ENCODE measurements at places on chromosomes 7 and 10.

- DNase-seq: peak; percentile 33
These were observed 76.1 kb upstream of the CPXM2 start for GRCh38 chr10:123967626-123968243.

DNA sequence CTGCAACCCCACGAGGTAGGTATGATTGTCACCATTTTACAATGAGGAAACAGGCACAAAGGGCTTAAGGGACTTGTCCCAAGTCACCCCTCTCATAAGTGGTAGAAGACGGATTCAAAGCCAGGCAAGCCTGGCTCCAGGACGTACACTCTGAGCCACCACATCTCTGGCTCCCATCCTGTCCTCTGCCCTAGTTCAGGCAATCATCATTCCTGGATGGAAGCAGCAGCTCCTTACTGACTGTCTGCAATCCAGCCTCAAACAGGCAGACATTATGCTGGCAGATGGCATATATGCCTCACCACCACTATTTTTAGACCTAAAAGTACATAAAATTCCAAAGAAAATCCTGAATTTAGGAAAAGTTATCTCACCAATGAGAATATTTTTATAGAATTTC lies 100.7 kb downstream of the USP6NL start:
- no peak for DNase-seq

GRCh38 chr10:110260746-110261477 lies 43.8 kb downstream of the SMNDC1 start:
- DNase-seq: no peak

- DNase-seq: no peak
These were observed 595.9 kb downstream of the KCNMA1 start for GRCh38 chr10:77041636-77042258.

DNA sequence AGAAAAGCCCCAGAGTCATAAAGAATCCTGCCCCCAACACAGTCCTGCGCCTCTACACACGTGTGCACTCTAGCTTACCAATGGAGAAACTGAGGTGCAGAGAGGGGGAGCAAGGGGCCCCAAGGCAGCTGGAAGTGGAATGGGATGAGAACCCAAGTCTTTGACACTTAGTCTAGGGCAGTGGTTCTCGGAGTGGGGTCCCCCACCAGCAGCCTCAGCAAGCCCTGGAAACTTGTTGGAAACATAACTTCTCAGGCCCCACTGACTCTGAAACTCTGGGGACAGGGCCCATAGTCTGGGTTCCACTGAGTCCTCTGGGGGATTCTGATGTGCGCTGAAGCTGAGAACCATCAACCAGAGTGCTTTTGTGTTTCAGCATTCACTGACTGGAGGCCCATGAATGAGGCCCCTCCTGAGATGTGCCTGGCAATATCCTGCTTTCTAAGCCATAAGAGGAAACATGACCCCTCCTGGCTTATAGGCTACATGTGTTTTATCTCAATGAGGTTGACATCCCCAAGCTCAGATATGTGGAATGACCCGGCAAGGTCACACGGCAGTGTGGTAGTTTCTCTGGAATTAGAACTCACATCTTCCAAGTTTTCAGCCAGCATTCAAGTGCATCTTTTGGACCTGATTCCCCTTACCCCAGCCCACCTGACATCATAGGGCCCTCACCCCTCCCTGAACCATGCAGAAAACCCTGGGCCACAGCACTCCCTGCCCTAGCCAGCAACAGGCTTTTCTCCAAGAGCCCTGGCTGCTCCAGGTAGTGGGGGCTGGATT lies 147.3 kb upstream of the PCBD1 start:
- DNase-seq: no peak

- DNase-seq: peak; percentile 80
These were observed 96.1 kb downstream of the SH3PXD2A start for GRCh38 chr10:103759100-103759781.

Data from HepG2 (cell line).